IMR-90 (cell line): ENCODE measurements at places on chromosomes 11 and 22.

DNA sequence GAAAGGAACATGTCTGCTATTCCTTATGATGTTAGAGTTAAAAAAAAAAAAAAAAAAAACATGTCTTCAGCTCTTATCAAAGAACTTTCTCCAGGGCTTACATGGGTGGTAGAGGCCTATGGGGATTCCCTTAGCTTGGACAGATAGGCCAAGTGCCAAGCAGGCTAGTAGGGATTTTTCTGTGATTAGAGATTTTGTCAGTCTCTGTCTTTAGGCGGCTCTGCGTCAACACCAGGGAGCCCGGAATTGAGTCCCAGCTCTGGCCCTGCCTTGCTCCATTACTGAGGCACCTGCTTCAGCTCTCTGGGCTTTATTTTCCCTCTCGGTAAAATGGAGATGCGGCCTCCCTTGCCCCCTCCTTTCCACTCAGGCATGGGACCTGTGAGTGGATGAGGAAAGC lies 13.1 kb downstream of the CRY2 start:
- H3K27ac ChIP-seq: peak overlapping the region; percentile 97
- H3K27me3 ChIP-seq: no peaks in the 10 kb centered on the region
- no peak overlapping the region for H3K4me3 ChIP-seq
- peaks cover 33% of the 10 kb centered on the region for H3K36me3 ChIP-seq
- peaks cover 33% of the 10 kb centered on the region for H3K4me1 ChIP-seq
- DNase-seq: no peak

- no peaks in the 10 kb centered on the region for H3K27me3 ChIP-seq
- H3K4me1 ChIP-seq: peaks cover 9% of the 10 kb centered on the region
- H3K4me3 ChIP-seq: no peak overlapping the region
- DNase-seq: no peak
- H3K27ac ChIP-seq: no peak overlapping the region
- H3K36me3 ChIP-seq: no peaks in the 10 kb centered on the region
These were observed 252.9 kb downstream of the ETS1 start for GRCh38 chr11:128334311-128335044.

DNA sequence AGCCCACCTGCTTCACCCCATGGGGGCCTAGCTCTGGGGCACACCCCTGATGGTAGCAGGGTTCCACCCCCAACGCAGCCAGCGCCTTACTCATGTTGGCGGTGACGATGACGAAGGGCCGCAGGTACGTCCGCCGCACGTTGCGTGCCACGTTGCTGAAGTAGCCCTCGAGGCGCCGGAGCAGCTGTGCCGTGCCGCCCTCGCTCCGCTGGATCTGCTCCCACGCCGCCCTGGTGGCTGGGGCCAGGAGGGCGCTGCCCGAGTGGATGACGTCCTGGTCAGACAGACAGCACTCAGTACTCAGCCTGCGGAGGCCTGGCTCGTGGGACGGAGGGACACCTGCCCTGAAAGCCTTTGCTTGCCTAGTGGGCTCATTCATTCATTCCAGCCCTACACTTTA lies 50.8 kb downstream of the TRMU start:
- no peaks in the 10 kb centered on the region for H3K36me3 ChIP-seq
- no peak overlapping the region for H3K27ac ChIP-seq
- H3K4me3 ChIP-seq: no peak overlapping the region
- DNase-seq: no peak

GRCh38 chr22:30244066-30244465 lies 2.5 kb downstream of the LIF start:
- H3K36me3 ChIP-seq: peaks cover 47% of the 10 kb centered on the region
- peak overlapping the region; percentile 100 for H3K27ac ChIP-seq
- H3K4me1 ChIP-seq: peaks cover 66% of the 10 kb centered on the region

GRCh38 chr11:65424205-65425104 lies 1.9 kb downstream of the NEAT1 start:
- H3K4me3 ChIP-seq: peak overlapping the region; percentile 92
- H3K36me3 ChIP-seq: peaks cover 37% of the 10 kb centered on the region
- DNase-seq: peak; percentile 54
- H3K27me3 ChIP-seq: no peaks in the 10 kb centered on the region

DNA sequence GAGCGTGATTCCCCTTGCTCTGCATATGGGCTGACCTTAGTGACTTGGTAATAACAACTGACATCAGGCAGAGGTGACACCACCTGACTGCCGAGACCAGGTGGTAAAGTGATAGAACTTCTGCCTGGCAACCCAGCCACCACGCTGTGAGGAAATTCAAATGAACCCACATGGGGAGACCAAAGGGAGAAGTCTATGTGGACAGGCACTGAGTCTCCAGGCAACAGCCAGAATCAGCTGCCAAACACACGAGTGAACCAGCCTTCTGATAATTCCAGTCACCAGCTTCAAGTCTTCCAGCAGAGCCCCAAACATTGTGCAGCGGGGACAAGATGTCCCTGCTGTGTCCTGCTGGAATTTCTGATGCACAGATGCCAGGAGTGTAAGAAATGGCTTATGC lies 29.7 kb downstream of the SPATA19 start:
- no peak for DNase-seq
- H3K4me3 ChIP-seq: no peak overlapping the region
- no peak overlapping the region for H3K27ac ChIP-seq

DNA sequence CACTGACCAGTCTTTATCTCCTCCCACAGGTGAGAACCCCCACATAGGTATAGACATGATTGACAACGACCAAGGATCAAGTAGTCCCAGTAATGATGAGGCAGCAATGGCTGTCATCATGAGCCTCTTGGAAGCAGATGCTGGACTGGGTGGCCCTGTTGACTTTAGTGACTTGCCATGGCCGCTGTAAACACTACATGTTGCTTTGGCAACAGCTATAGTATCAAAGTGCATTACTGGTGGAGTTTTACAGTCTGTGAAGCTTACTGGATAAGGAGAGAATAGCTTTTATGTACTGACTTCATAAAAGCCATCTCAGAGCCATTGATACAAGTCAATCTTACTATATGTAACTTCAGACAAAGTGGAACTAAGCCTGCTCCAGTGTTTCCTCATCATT lies 76.5 kb downstream of the BTBD10 start:
- no peak overlapping the region for H3K27ac ChIP-seq
- H3K36me3 ChIP-seq: peaks cover 8% of the 10 kb centered on the region
- no peak for DNase-seq
- H3K4me3 ChIP-seq: no peak overlapping the region
- no peaks in the 10 kb centered on the region; the same call in 1 of the 2 replicates for H3K4me1 ChIP-seq

DNA sequence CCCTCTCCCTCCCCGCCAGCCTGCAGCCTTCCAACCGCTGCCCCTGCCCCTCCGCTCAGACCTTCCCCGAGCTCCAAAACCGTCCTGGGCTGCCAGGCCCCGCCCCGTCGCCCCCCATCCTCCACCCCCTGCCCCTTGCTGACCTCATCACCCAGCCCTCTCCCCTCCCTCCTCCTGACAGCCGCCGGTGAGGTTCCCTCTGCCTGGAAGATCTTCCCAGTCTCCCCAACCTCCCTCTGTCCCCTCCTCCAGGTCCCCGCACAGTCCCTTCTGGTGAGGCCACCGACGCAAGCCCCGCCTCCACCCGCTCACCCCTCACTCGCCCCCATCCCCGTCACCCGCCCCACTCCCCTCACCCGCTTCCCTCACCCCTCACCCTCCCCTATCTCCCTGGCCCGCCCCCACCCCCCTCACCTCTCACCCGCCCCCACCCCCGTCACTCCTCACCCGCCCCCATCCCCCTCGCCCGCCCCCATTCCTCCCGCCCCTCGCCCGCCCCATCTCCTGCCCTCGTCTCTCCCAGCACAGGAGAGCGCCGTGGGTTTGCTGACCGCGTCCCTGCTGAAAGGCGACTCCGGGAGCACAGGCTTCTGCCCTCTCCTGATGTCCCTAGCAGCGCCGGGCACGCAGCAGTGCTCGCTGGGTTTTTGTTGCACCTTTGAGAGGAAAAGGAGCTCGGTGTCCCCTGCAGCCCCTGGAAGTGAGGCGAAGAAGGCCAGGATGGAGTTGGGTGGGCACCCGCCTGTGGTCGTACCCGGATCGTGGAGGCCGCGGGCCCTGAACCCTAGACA lies 16.4 kb upstream of the UPK3A start:
- no peak for DNase-seq
- H3K27me3 ChIP-seq: peaks cover 8% of the 10 kb centered on the region
- H3K27ac ChIP-seq: peak overlapping the region; percentile 54
- peaks cover 11% of the 10 kb centered on the region for H3K4me1 ChIP-seq
- peak overlapping the region; percentile 86 for H3K4me3 ChIP-seq
- H3K36me3 ChIP-seq: no peaks in the 10 kb centered on the region

DNA sequence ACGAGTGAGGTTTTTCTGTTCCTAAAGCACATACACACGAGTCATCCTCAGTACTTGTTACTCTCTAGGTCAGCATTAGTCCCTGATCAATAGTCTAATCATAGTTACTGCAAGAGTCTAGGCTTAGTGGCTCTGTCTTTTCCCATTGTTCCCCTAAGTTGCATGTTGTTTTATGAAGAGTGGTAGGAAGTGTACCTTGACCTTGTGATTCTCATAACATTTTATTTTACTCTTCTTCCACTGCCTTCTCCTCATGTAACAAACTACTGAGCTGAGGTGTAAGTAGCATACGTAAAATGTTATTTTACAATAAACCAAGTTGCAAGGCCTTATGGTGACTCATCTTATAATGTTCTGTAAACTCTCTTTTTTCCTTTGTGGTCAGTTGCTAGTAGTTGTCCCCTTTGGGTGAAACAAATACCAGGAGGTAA lies 15.0 kb downstream of the METTL15 start:
- peak; percentile 82 for DNase-seq
- H3K36me3 ChIP-seq: no peaks in the 10 kb centered on the region
- peaks cover 4% of the 10 kb centered on the region for H3K4me1 ChIP-seq
- no peak overlapping the region for H3K27ac ChIP-seq

GRCh38 chr22:35510481-35510934 lies 30.1 kb upstream of the RASD2 start:
- no peak overlapping the region for H3K4me3 ChIP-seq
- H3K4me1 ChIP-seq: peaks cover 15% of the 10 kb centered on the region
- no peaks in the 10 kb centered on the region for H3K36me3 ChIP-seq
- peak overlapping the region; percentile 13 for H3K27ac ChIP-seq
- DNase-seq: peak; percentile 75
- no peaks in the 10 kb centered on the region for H3K27me3 ChIP-seq

- DNase-seq: no peak
- H3K27me3 ChIP-seq: no peaks in the 10 kb centered on the region
- H3K27ac ChIP-seq: no peak overlapping the region
- peaks cover 12% of the 10 kb centered on the region for H3K36me3 ChIP-seq
- H3K4me3 ChIP-seq: no peak overlapping the region
These were observed 45.2 kb downstream of the PPFIA1 start for GRCh38 chr11:70315716-70316115.

GRCh38 chr11:17803754-17804334 lies 69.3 kb downstream of the KCNC1 start:
- DNase-seq: no peak
- H3K27ac ChIP-seq: no peak overlapping the region
- no peaks in the 10 kb centered on the region for H3K27me3 ChIP-seq
- H3K4me3 ChIP-seq: no peak overlapping the region
- peaks cover 6% of the 10 kb centered on the region for H3K4me1 ChIP-seq
- no peaks in the 10 kb centered on the region for H3K36me3 ChIP-seq

GRCh38 chr22:26658161-26658560 lies 773 bp downstream of the MIAT start:
- peaks cover 5% of the 10 kb centered on the region; the same call in 1 of the 2 replicates for H3K4me1 ChIP-seq
- H3K27ac ChIP-seq: no peak overlapping the region
- DNase-seq: no peak
- no peak overlapping the region for H3K4me3 ChIP-seq

DNA sequence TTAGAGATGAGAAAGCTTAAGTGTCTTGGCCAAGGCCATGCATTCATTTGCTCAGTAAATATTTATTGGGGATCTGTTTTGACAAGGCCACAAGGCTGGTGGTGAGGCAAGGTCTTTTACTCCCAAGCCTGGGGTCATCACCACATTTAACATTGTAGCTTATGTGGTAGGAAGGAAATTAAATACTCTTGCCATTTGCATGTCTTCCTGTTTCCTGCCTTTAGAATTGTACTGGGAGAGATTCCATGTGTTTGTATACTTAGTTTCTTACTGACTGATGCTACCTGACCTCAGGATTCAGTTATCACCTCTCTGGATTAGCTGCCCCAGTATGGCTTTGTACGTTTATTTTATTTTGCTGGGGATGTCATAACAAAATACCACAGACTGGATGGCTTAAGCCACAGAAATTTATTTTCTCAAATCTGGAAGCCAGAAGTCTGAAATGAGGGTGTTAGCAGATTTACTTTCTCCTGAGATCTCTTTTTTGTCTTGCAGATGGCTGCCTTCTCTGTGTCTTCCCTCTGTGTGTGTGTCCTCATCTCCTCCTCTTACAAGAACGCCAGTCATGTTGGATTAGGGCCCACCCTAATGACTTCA lies 44.8 kb downstream of the SPECC1L start:
- no peak overlapping the region for H3K27ac ChIP-seq
- peaks cover 2% of the 10 kb centered on the region for H3K4me1 ChIP-seq
- peaks cover 19% of the 10 kb centered on the region for H3K36me3 ChIP-seq
- H3K27me3 ChIP-seq: no peaks in the 10 kb centered on the region; the same call in 1 of the 2 replicates
- H3K4me3 ChIP-seq: no peak overlapping the region
